ENCODE measurements at places on chromosomes 11 and 22.

DNA sequence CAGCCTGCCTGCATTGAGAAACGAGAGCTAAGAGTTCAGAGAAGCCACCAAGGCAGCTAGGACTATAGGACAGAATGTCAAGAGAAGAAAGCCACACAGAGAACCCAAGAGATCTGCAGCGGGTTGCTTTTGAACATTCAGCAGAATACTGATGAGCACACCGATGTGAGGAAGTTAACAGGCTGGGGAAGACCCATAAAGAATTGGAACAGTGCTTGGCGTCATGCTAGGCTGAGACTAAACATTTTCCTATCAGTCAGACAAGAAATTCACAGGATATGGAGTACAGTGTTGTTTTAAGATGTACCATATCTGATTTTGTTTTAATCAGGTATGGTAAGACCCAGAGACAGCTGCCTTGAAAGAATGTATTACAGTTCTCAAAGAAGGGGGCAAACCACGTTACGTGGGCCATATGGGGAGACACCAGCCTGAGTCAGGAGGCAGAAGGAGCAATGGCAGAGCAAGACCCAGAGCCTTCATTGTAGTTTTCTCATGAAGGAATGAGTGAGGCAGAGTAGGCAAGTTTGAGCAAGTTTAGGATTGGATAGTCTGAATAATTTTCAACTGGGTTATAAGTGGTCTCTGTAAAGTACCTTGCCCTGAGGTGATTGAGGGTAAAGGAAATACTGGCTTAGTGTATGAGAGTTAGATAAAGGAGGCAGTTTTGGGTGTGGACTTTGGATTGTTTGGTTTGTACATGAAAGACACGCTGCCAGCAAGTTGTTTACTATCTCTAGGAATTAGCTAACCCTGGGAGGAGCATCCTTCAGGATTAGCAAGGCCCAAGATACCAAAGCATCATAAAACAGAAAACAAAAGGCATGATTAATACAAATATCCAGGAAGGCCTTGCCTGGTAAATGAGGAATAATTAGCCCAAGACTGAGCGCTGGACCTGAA, 14.3 kb downstream of the LRRC75B start:
- no peak for DNase-seq

- DNase-seq: no peak
Observed at GRCh38 chr11:96960476-96960875, 570.7 kb downstream of the JRKL start.

DNA sequence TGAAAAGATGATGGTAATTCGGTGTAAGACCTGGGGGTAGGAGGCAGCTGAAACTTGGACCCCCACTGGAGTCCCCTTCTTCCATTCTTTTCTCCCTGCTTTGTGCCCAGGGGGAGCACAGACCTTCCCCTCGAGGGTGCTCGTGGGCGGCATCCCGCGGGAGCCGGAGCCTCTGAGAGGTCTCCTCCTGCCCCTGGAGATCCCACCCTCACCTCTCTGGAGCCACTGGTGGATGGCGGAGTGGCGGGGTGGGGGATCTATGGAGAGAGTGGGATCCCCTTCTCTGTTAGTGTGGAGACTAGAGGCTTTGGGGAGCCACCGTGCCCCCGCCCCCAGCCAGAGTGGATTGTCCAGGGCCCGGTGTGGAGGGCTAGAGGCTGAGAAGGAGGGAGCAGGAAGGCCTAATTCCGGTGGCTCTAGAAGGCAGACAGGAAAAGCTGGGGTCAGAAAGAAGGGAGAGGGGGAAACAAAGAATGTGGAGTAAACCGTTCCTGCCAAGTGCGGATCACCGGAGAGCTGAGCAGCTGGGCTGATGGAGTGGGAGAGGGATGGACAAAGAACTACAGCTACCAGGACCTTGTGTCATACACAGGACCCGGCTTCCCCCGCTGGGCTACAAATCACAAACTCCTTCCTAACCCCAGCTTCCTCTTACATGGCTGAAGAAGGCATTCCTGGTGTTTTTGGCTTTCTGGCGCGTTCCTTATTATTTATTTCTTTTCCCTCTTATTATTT, 41.9 kb downstream of the KCNJ1 start:
- no peak for DNase-seq

DNA sequence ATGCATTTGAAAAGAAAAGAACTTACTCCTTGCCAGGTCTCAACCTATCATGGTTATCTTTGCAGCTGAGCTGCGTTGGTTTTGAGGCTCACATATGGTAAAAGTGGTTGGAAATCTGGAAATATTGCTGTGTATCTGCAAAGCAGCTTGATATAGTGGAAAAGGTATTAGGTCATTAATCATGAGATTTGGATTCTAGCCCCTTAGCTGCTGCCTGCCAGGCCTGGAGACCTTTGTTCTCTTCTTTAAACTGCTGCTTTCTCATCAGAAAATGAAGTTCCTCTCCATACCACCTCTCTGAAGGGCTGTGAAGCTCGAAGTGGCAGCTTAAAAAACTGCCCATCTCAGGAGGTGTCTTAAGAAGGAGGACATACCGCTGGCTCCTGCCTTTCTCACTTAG, 5.7 kb downstream of the PPARA start:
- no peak for DNase-seq

DNA sequence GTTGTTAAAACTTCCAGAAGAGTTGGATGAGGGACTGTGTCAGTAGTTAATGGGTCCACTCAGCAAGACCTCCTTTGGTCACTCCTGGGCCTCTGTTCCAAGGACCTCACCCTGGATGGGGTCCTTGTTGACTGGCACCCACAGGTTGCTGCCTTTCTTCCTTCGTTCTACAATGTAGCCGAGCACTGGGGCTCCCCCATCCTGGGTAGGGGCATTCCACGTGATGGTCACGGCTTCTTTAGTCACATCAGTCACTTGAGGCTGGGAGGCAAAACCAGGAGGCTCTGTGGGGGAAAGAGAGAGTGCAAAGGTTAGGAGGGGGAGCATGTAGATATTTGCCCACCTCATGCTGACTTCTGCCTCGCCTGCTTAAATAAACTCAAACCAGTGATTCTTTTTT, 12.0 kb downstream of the TMEM86A start:
- no peak for DNase-seq

DNA sequence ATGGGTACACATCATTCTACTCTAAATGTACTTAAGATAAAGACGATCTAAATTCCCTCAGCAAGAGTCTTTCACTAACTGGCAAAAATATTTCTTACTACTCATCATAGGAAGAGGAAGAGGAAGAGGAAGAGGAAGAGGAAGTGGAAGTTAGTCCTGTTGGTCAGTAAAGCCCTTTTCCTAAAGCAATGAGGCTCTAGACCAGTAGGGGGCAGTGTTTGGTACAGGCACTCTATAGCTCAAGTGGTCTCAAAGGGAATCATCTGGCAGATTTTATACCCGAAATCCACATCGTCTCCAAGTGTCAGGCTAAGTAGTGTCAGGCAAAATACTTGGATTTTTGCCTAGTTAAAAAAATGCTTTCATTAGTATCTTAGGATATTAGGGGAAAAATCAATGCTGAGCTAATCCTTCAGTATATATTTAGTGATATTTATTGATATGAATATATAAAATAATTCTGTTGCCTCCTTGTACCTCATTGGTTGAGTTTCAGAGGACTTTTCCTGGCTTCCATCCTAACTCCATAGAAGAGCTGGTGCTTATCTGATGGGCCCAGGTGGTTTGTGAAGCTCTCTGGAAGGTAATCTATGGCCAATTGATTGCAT, 7.7 kb downstream of the BLID start:
- peak; percentile 1 for DNase-seq

- DNase-seq: no peak
Observed at GRCh38 chr11:45900916-45901617, 6.0 kb downstream of the FREY1 start.

- DNase-seq: no peak
Observed at GRCh38 chr22:49455595-49455994, 372.1 kb downstream of the BRD1 start.

- no peak for DNase-seq
Observed at GRCh38 chr11:73648121-73648520, 1.7 kb downstream of the PLEKHB1 start.

DNA sequence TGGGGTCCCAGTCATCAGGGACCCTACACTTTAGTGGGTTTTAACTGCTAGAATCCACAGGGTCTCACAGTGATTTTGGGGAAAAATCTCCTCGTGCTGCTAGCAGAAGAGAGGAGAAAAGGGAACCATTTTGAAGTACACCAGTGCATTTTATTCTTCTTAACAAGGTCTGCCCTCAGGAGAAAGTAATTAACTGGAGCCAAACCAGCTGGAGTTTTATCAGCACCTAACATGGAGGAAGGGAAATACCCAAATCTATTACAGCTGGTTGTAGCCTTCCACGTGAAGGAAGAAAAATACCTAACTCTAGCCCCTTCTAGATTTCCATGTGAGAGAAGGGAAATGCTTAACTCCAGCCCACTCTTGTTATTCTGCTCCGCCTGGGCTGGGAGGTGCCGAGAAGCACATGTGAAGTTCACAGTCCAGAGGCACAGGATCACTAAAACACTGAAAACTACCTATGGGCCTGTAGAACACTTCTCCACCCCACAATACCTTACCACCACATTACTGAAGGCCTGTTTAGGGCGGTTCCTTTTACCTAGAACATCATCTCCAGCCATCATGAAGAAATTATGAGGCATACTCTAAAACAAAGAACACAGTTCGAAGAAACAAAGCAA, 31.3 kb upstream of the TEAD1 start:
- DNase-seq: no peak

DNA sequence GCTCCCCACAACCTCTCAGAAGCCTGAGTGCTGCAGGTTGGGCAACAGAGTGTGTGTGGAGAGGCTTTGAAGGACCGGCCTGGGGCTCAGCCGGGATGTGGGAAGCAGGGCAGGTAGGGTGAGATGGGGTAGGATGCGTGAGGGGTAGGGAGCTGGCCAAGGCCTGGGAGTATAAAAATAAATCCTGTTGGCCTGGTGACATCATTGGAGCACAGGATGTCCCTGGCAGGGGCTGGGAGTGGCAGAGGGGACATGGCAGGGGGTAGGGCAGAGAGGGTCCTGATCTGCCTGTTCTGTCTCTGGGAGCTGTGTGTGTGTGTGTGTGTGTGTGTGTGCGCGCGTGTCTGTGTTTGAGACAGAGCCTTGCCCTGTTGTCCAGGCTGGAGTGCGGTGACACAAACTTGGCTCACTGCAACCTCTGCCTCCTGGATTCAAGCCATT, 28.6 kb downstream of the TEF start:
- no peak for DNase-seq

DNA sequence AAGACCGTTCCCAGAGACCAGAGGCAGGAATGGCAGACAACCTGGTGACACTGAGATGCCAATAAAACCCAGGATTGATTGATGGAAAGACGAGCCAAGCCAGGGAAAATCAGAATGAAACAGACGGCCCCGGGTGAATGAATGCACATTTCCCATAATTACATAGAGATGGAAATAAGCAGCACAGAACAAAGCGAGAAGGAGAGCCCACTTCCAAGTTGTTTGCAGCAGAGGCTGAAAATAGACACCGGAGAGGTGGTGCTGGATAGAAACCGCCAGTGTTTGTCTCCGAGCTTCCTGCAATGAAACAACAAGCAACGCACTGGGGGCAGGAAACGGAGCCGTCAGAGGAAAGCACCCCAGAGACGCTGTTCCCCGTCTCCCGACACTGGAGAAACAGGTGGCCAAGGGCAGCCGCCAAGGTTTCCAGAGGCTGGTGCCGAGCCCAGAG, 406.8 kb downstream of the SHANK2 start:
- DNase-seq: no peak

DNA sequence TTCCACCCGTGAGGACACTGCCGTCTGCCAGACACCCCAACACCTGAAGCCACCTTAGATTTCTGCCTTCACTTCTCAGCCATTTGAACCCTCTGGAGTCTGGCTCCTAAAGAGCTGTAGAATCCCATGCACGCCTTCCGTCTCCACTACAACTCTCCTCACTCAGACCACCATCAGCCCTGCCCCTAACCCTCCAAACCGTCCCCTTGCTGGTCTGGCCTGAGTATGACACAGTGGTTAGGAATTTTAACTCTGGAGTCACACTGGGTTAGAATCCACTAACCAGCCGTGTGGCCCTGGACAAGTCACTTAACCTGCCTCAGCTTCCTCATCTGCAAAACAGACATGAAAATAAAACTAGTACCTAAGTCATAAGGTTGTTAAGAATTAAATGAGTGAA, 3.0 kb downstream of the CNIH2 start:
- DNase-seq: no peak

DNA sequence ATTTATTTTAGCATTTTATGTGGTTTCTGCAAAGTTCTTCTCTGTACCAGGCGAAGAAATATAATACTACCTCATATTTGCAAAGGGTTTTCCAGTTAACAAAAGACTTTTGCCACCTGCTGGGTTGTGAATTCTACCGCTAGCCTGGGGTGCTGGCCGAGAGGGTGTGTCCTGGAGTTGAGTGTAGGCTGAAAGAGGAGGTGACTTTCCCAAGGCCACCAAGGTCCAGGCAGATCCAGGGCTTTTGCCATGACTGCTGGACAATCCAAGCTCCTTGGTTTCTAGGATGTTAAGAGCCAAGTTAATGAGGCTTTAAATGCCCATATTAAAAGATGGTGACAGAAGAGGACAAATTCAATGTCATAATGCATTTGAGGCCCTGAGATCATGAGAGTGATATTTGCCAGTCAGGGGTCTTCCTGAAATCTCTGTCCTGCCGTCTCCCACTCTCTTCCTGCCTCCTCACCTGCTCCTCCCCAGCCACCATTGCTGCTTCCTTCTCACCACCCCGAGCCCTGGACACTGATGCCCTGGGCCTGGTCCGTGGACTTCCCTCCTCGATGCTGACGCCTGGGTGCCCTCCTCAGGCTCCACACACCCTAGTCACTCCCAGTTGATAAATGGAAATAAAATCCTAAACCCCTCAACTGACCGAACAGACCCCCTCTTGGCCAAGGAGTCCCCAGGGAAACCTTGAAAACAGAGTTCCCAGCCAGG, 825.6 kb downstream of the TBC1D22A start:
- no peak for DNase-seq

- no peak for DNase-seq
Observed at GRCh38 chr11:74470526-74470925, 3.2 kb upstream of the KCNE3 start.

- no peak for DNase-seq
Observed at GRCh38 chr11:123547180-123547579, 107.2 kb downstream of the SCN3B start.

- DNase-seq: no peak
Observed at GRCh38 chr11:111736181-111736590, 30.0 kb downstream of the PPP2R1B start.

- DNase-seq: no peak
Observed at GRCh38 chr11:34732831-34733230, 111.9 kb downstream of the EHF start.

DNA sequence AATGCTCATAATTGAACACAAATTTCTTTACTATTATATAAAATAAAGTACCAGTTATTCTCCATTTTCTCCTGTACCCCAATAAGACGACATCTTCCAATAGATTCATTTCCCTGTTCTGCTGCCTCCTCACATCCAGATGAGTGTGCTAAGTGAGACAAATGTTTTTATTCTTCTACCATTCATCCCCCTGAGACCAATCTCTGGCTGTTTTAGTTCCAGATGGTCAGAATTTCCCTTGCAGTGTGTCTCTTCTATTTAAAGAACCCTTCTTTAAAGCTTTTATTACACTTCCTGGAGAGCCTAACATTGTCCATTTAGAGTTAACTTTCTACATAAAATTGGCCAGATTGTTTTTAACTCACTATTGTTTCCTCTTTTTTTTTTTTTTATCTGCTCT, 41.2 kb upstream of the GLYATL1 start:
- no peak for DNase-seq

- DNase-seq: no peak
Observed at GRCh38 chr22:44802956-44803355, 50.6 kb downstream of the ARHGAP8 start.

GRCh38 chr11:1567052-1567720, 4.9 kb downstream of the DUSP8 start:
- DNase-seq: no peak

- no peak for DNase-seq
Observed at GRCh38 chr11:2932850-2933251, 3.6 kb upstream of the PHLDA2 start.

GRCh38 chr22:22588485-22589164, 29.6 kb upstream of the PRAME start:
- DNase-seq: no peak

All from stimulated activated CD4-positive, alpha-beta T cell treated with anti-CD3 and anti-CD28 coated beads, Interleukin-12 subunit alpha, Interleukin-12 subunit beta, amount 100 ng/mL, for 48 hours (primary cell).